Melanocyte of skin (primary cell): ENCODE measurements at places on chromosomes 2 and 18. TPM values are rescaled to one million over a fixed set of nuclear protein-coding genes. Genes with fewer than 3 reads are reported as not detected.

Gene ABCG5
- 0.31 TPM in 1 of 2 replicates, not detected in the other for total RNA-seq

Gene ZNF804A
- under 0.01 TPM in 1 of 2 replicates, not detected in the other for total RNA-seq

Gene MEP1B
- not detected in 2 replicates for total RNA-seq

Gene SCN1A
- total RNA-seq: under 0.01 and 0.36 TPM in 2 replicates
